ENCODE measurements at places on chromosomes 11 and 22.

- DNase-seq, result no peak
Measured at GRCh38 chr11:3971756-3972404, 116.4 kb downstream of the STIM1 start.

DNA sequence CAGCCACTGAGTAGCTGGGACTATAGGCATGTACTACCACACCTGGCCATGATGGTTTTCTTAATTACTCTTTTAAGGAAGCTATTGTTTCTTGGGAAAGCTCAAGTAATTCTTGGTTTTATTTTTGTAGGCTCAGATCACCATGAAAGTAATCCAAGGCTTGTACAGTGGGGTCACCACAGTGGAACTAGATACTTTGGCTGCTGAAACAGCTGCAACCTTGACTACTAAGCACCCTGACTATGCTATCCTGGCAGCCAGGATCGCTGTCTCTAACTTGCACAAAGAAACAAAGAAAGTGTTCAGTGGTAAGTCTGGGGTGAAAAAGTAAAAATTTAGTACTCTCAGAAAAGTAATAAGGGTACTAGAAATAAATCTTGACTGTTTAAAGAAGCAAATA, 11.3 kb downstream of the RRM1 start:
- no peak for DNase-seq

GRCh38 chr22:39565414-39565944, 5.1 kb upstream of the CACNA1I start:
- no peak for DNase-seq

GRCh38 chr11:124863826-124864165, 1.4 kb upstream of the ROBO3 start:
- DNase-seq, result no peak

DNA sequence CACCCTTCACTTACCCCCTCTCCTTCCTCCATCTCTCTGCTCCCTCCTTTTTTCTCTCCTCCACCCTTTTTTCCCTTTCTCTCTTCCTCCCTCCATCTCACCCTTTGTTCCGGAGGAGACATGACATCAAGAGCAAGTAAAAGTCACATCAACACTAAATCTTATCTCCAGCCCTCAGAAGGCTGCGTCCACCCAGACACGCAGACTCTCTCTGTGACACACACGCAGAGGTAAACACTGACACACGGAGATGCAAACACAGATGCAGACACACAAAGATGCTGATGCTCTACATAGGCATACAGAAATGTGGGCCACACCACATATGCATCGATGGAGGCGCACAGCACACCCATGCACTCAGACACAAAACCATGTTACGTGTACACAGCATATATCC, 27.0 kb downstream of the NRXN2 start:
- DNase-seq, result no peak

DNA sequence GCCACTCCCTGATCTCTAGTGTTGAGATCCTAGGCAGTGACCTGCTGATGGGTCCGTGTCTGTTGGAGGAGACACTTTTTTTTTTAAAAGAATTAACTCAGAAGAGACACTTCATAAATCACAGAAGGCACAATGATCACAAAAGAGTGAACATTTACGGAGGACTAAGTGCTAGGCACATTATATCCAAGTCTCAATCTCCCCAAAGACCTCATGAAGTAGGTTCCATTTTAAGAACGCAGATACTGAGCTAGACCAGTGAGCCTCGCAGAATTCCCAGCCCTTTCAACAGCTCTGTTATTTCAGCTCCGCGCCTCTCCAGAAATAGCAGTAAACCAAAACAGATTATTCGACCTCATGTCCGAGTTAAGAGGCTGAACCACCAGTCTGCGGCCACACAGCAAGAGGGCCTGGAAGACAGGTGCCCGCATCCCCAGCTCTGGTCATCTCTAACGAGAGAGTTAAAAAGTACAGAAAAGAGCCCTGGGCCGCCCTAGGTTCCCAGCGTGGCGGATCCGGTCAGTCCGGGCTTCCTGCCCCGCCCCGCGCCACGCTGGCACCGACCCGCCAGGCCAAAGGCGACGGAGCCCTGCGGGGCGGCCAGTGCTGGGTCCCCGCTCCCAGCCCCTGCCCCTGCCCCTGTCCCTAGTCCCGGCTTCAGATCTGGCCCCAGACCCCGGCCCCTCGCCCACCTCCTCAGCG, 612 bp downstream of the XBP1 start:
- no peak for DNase-seq

DNA sequence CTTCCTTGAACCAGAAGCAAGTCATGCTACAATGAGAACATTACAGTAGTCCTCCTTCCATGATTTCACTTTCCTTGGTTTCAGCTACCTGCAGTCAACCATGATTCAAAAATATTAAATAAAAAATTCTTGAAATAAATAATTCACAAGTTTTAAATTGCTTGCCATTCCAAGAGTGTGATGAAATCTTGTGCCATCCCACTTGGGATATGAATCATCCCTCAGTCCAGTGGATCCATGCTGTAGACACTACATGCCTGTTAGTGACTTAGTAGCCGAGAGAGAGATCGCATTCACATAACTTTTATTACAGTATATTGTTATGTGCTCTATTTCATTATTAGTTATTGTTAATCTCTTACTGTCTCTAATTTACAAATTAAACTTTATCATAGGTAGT, 6.0 kb downstream of the HOATZ start:
- no peak for DNase-seq

- DNase-seq, result no peak
Measured at GRCh38 chr11:81707881-81708280, 1025.8 kb downstream of the FAM181B start.

DNA sequence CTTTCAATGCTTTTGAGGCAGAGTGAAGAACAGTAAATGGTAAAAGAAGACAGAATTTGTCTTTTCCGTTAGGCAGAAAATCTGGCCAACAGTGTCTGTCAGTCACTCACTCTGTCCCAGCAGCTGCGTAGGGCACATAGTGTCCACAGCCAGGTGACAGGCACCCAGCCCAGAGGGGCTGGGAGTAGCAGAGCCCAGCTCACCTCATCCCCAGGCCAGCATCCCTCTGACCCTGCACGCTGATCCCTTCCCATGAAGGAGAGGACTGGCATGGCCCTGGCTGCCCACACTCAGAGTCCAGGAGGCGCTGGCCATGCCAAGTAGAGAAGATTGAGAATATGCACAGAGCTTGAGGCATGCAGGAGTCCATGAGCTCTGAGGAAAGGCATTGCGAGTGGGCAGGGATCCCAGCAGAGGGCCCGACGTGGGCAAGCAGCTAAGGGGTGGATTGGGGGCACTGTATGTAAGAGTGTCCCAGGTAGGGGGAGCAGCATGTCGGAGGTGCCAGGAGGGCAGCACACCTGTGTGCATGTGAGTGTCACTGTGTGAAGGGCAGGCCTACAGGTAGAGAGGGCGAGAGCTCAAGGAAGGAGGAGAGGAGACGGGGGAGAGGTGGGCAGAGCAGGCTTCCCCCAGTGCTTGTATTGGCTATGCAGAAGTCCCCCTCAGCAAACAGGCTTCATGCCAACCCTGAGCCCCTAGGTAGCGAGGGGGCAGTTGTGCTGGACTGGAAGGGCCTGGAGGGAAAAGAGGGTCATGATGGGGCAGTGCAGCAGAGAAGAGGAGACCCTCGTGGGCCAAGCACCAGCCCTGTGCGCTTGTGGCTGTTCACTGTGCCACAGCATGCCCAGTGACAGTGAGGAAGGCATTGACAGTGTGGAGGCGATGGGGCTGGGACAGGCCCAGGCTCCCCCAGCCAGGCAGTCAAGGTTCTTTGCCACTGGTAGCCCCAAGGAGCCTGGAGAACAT, 133.8 kb downstream of the OSBP2 start:
- DNase-seq, result no peak

DNA sequence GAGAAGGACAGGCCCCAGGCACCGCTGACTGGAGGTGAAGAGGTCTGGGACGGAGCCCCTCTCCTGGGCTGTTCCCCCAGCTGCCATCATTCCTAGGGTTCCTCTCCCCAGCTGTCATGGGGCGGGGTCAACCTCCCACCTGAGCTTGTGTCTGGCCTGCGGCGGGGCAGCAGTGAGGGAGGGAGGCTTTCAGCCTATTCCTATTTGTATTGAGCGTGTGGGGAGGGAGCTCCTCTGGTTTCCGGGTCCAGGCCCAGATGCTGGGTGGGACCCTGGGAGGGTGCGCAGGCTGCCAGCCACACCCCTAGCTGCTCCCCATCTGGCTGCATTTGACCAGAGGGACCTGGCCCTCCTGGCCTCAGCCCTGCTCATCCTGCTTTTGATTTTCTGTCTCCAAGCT, 13.7 kb downstream of the TSPAN4 start:
- no peak for DNase-seq

- DNase-seq, result no peak
Measured at GRCh38 chr11:126341760-126342161, 13.7 kb upstream of the ST3GAL4 start.

DNA sequence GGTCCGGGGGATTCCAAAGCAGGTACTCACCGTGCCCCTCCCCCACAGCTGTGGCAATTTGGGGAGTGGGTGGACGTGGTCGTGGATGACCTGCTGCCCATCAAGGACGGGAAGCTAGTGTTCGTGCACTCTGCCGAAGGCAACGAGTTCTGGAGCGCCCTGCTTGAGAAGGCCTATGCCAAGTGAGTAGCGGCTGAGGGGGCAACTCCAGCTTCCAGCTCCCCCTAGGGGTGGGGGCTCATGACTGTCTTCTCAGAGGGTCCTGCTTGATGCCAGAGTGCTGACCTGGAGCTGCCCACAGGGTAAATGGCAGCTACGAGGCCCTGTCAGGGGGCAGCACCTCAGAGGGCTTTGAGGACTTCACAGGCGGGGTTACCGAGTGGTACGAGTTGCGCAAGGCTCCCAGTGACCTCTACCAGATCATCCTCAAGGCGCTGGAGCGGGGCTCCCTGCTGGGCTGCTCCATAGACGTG, 4.2 kb downstream of the CAPN1 start:
- DNase-seq, result no peak

- DNase-seq, result no peak
Measured at GRCh38 chr11:69153661-69154060, 2.1 kb upstream of the SMIM38 start.

GRCh38 chr22:32475468-32476010, 928 bp downstream of the FBXO7 start:
- peak; percentile 21 for DNase-seq

- no peak for DNase-seq
Measured at GRCh38 chr22:46054091-46055073, 77.4 kb upstream of the WNT7B start.

- no peak for DNase-seq
Measured at GRCh38 chr11:26126741-26127140, 205.2 kb upstream of the ANO3 start.

GRCh38 chr11:9380773-9381172, 3.7 kb upstream of the IPO7 start:
- DNase-seq, result no peak

GRCh38 chr22:39520226-39521105, at the start of gene ATF4:
ATF4 (plus strand) TSS chr22:39520562; CDS start chr22:39521446, 884 bp downstream.
- DNase-seq, result peak; percentile 78

GRCh38 chr11:83175815-83176214, 17.7 kb upstream of the ANKRD42 start:
- DNase-seq, result no peak

DNA sequence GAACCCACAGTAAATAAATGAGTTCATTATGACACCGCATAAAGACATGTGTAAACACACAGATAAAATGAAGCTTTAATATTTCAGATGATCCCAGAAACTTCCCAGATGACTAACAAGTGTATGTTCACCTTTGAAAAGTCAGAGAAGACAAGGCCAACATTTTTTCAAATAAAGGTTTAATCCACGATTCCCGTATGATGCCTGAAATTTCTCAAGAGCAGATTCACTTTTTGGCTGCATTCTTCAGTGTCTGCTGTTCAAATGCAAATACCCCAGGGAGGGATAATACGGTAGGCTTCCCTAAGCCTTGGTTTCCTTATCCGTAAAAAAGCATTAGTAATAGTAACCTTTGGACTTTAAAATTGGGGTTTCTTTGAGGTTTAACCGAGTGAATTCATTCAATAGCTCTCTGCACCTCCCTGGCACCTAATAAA, 62.5 kb downstream of the SYTL2 start:
- DNase-seq, result no peak

DNA sequence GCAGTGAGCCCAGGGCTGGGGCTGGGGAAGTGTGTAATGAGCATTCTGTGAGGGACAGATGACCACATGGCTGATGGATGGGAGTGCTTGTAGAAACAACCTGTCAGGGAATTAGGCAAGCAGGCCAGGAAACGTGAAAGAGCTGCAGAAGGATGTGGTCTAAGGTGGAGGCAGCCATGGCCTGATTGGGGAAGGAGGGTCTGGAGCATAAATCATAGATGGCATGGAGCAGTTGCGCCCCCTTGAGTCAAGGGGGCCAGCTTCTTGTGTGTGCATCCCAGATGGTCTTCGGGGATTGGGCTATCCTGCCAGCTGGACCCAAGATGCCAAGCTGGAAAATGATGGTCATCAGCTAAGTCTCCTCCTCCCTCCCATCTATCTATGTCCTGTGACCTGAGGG, 119.4 kb upstream of the CLPB start:
- no peak for DNase-seq

GRCh38 chr22:48398181-48398905, 1429.3 kb downstream of the BRD1 start:
- no peak for DNase-seq

GRCh38 chr11:62961017-62961570, 23.7 kb downstream of the SLC22A6 start:
- DNase-seq, result no peak

DNA sequence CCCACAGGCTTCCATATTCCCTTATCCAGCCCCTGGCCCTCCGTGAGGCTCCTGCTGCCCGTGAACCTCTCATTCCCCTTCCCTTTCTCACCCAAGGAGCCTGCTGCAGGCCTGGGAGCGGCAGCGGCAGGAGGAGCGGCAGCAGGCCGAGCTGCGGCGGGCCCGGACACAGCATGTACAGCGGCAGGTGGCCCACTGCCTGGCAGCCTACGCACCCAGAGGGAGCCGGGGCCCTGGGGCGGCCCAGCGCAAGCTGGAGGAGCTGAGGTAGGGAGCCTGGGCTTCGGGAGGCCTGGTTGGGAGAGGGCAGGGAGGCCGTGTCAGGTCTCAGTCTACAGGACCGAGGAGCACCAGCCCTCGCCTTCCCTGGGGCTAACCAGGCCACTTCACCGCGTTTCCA, 8.1 kb upstream of the SART1 start:
- DNase-seq, result no peak

DNA sequence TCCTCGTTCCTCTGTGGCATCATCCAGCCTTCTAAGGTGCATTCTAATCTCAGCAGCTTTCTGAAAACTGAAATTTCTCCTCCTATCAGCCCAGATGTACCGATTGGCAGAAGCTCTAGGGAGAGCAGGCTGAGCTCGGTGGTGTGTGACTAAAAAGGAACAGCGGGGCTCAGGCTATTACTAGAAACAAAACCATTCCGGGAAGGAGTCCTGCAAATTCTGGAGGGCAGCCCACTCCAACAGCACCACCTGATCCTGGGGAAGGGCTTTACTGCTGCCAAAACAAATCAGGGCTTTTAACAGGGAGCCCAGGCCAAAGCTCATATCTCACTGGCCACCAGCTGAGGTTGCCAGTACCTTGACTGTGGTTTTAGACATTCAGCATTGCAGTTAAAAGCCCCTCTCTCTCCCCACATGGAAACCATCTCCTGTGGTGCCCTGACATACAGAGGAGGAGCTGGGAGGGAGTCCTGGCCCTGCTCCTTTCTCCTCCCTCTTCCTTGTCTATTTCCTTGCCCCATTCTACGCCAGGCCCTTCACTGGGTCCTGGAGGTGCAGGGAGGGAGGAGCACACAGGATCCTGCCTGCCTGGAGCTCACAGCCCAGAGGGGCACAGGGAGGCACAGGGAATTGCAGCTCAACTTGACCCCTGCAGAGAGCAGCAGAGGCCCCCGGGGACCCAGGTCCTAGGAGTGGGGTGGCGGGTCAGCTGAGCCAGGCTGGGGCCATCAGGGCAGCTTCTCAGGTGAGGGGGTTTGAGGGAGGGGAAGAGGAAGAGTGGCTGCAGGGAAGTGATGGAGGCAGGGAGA, 889 bp downstream of the PLAAT4 start:
- DNase-seq, result no peak

- DNase-seq, result no peak
Measured at GRCh38 chr22:26394777-26395176, 34.3 kb upstream of the ASPHD2 start.

Measured in GM10248 (cell line).